ENCODE measurements at places on chromosomes 3 and 15.

GRCh38 chr3:161851941-161852566 is 355.4 kb downstream of the OTOL1 start:
- DNase-seq, result no peak

- no peak for DNase-seq
Observed at GRCh38 chr15:31930967-31931366, 99.3 kb upstream of the CHRNA7 start.

GRCh38 chr15:91981821-91982800 is 128.6 kb downstream of the SLCO3A1 start:
- no peak for DNase-seq

DNA sequence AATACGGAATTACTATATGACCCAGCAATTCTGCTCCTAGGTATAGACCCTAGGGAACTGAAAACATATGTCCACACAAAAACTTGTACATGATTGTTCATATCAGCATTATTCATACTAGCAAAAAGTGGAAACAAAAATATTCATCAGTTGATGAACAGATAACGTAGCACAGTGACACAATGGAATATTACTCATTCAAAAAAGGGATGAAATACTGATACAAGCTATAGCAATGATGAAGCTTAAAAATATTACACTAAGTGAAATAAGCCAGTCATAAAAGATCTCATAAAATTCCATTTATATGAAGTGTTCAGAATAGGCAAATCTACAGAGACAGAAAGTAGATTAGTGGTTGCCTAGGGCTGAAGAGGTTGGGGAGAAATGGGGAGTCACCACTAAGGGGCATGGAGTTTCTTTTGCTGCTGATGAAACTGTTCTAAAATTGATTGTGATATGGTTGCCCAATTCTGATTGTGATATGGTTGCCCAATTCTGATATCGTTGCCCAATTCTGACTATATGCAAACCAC is 10.5 kb downstream of the C15orf61 start:
- DNase-seq, result no peak

DNA sequence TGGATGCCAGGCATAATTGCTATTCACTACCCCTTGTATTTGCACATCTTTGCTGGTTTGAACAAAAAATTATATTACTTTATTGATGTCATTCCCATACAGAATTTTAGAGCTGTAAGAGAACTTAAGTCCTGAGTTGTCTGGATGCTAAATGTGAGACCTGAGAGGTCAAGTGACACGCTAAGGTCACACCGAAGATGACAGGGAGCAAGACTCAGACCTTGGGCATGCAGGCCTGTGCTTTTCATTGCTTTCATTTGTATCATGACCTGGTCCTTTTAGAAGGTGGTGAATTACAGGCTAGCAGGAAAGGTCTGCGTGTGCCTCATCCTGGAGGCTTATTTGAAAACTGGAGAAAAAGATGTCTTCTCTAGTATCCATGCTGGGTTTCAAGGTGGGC is 312.0 kb upstream of the RASGRP1 start:
- no peak for DNase-seq

All from activated CD4-positive, CD25-positive, alpha-beta regulatory T cell (primary cell).